ENCODE measurements at places on chromosomes 1 and 21. TPM values are rescaled to one million over a fixed set of nuclear protein-coding genes. Genes with fewer than 3 reads are reported as not detected.

GRCh38 chr1:35120458-35121133 lies 41.4 kb downstream of the ZMYM1 start:
- DNase-seq = no peak

The HTR1D gene
- total RNA-seq = 9.1 TPM

DNA sequence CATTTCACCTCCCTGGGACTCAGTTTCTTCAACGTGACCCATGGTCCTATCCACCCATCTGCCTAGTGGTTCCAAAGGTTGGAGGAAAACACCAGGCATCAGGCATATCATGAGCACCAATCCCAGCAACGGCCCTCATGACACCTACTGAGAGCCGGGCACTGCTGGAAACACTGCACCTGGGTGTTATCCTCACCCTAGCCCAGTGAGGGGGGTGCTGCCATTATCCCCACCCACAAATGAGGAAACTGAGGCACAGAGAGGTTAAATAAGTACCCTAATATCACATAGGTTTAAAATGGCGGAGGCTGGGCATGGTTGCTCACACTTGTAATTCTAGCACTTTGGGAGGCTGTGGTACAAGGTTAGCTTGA lies 206.9 kb downstream of the MATN1 start:
- no peak for DNase-seq

GRCh38 chr1:35876988-35877387 lies 6.0 kb upstream of the AGO1 start:
- no peak for DNase-seq

All from HT1080 (cell line).